ENCODE measurements at places on chromosomes 3 and 15.
A peak's percentile ranks its signal among the peaks of the same experiment; 100 is the strongest.

GRCh38 chr15:92693691-92694331 lies 38.2 kb upstream of the FAM174B start:
- DNase-seq, result no peak

- no peak for DNase-seq
Measured at GRCh38 chr3:39349080-39349479, 19.6 kb downstream of the CCR8 start.

- DNase-seq, result peak; percentile 82
Measured at GRCh38 chr15:38414357-38414756, 39.6 kb upstream of the FAM98B start.

- no peak for DNase-seq
Measured at GRCh38 chr3:127208483-127209100, 15.7 kb downstream of the PRR23E start.

DNA sequence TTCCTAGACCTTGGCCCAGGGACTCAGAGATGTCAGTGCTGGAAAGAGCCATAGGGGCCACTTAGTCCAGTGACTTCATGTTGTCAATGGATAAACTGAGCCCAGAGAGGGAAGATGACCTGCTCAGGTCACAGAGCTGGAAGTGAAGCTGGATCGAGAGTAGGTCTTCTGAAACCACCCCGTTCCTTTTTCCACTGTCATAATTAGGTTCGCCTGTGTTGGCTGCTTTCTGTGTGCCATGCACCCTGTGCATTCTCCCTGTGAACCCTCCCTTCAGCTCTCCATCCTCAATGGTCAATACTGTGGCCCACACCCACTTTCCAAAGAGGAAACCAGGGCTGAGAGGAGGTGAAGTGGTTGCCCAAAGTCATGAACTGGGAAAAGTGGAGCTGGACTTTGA lies 74.8 kb downstream of the CCR1 start:
- DNase-seq, result no peak

- no peak for DNase-seq
Measured at GRCh38 chr3:128922804-128923459, 43.5 kb downstream of the ACAD9 start.

DNA sequence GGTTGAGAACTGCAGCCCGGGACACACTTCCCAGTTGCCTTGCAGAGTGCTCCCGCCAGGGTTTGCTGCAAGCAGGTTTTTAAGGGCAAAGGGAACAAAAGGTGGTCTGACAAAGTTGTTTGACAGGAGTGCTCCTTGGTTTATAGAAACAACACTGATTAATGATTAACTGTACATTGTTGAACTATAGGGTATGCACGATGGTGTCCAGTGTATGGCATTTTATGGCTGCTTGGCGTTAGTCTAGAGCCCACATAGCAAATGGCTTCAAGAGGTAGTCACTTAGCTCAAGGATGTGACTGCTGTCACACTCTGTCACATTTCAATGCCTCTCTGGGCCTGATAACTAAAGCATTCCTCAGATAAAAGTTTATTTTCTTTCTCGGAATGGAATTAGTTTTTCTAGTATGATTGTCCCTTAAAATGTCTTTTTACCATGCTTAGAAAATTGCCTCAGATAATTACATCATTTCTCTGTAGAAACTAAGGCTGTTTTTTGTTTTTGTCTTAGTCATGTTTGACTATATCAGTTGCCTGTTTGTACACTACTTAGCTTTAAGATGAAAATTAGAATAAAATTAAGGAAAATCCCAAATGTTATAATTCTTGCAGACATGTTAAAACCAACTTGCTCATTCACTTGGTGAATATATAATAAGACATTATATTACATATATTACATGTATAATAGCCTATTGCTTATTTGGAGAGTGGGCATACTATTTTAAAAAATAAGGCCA lies 61.3 kb upstream of the GATM start:
- no peak for DNase-seq
